ENCODE measurements at places on chromosomes 5 and 9.

- no peak for DNase-seq
These were observed 46.4 kb upstream of the PSD2 start for GRCh38 chr5:139749242-139749641.

GRCh38 chr5:31664566-31664965, 25.6 kb downstream of the PDZD2 start:
- DNase-seq: no peak

DNA sequence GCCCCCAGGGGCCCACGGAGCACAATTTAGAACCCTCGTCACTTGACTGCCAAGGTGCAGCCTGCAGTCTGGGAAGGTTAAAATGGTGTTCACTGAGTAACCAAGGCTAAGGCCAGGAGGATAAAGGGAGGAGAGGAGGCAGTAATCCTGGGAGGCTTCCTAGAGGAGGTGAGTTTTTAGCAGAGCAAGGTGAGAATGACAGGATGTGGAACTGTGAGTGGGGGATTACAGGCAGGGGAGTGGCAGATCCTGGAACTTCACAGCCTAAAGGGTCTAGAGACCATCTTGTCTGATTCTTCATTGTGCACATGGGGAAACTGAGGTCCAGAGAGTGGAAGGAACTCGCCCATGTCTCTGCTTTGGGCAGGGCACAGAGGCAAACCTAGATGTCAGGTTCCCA, 42.5 kb upstream of the ASS1 start:
- no peak for DNase-seq

- DNase-seq: no peak
These were observed 1.1 kb downstream of the FUT7 start for GRCh38 chr9:137030538-137031527.

DNA sequence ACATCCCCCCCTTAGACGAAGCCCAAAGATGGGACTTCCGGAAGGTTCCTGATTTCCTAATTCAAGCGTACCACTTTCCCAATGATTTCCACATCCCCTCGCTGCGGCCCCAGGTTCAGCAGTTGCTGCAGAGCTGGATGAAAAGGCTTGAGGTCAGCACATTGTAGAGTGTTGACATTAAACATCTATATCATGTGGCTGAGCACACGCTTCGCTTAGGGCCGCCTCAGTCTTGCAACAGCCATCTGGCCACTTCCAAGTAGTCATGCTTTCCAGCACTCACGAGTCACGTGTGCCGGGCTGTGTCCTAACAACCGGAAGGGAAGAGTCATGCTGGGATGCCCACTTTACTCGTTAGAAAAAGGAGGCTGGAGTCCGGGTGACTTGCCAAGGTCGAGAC, 340.6 kb upstream of the IRX4 start:
- DNase-seq: no peak

DNA sequence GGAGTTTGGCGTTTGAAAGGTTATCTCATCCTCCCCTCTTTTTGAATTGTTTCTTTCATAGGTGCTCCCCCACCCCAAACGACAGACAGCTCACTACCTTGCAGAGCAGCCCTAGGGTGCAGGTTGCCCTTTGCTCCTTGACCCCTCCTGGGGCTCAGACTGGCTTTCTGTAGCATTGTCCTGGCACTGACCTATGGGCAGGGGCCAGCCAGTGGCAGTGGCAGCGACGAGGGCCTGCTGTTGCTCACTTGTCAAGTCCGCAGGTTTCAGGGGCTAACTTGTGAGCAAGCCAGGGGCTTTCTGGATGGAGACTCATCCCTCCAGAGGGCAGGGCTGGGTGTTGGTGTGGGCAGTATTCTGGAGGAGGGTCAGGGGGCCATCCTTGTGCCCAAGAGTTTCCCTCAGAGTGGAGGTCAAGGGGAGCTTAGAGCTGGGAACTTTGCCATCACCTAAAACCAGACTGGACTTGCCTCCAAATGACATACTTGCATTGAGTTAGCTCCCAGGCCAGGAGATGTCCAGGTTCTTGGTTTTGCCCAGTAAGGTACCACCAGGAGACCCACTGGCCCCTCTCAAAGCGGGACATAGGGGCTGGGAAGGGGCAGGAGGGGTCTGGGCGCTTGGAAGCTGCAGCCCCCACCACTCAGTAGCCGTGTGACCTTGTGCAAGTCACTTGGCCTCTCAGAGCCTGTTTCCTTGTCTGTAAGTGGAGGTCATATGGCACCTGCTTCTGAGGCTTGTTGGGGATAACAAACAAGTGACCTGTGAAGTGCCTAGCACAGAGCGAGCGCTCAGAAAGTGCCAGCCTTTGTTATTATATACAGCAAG, 53.5 kb upstream of the CDKN2AIPNL start:
- no peak for DNase-seq

GRCh38 chr5:172303572-172304335, 20.2 kb upstream of the UBTD2 start:
- DNase-seq: no peak

DNA sequence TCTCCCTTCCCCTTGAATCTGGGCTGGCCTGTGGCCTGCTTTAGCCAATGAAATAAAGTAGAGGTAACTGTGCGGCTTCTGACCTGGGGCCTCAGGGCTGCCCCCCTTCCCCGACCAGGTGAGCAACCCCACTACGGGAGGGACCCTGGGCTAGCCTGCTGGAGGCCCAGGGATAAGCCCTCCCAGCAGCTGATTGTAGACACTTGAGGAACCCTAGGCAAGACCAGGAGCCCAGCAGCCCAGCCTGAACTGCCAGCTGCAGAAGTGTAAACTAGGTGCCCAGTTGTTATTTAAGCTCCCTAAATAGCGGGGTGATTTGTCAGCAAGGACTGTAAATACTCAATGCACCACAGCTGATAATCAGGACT, 41.3 kb downstream of the RAPGEF1 start:
- no peak for DNase-seq

DNA sequence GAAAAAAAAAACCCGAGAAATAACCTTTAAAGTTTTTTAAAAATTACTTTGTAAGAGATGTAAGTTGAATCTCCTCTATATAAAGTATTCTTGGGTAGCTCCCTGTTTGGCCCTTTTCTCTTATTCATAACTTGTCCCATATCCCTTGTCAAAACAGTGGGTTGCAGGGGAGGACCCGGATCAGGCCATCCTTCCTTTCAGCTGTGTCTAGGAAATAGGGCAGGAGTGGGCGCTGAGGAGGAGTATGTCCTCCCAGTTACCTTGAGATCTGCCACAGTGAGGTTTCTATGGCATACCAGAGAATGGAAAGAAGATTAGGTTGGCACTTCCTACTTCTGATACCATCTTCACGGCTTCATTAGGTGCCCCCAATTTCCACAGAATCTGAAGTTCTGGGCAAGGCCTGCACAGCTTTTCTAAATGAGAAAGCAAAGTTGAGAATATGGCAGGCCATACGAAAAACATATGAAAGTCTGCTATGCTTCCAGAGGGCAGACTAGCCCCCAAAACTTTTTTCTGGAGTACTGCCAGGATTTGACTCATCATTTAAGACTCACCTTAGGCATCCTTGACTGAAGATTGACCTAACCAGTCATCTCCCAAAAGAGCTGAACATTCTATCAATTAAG, 20.3 kb downstream of the MEF2C start:
- DNase-seq: no peak

GRCh38 chr9:76267284-76267652, 127.0 kb downstream of the RFK start:
- no peak for DNase-seq

DNA sequence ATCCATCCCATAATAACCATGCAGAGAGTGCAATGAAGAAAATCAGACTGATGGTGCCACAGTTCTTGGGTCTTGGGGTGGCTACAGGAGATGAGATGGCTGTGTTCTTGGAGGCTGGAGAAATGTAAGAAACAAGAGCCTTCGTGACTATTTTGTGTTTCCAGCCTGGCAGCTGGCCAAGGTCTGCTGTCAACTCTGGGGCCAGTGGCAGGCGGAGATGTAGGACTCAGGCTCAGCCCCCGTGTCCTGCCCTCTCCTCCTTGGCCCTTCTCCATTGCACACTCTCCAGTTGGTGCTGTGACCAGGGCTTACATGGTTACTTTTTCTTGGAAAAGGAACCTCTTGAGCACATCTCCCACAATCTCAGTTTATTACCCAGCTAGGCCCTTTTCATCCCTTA, 235.4 kb downstream of the DMRT2 start:
- no peak for DNase-seq

DNA sequence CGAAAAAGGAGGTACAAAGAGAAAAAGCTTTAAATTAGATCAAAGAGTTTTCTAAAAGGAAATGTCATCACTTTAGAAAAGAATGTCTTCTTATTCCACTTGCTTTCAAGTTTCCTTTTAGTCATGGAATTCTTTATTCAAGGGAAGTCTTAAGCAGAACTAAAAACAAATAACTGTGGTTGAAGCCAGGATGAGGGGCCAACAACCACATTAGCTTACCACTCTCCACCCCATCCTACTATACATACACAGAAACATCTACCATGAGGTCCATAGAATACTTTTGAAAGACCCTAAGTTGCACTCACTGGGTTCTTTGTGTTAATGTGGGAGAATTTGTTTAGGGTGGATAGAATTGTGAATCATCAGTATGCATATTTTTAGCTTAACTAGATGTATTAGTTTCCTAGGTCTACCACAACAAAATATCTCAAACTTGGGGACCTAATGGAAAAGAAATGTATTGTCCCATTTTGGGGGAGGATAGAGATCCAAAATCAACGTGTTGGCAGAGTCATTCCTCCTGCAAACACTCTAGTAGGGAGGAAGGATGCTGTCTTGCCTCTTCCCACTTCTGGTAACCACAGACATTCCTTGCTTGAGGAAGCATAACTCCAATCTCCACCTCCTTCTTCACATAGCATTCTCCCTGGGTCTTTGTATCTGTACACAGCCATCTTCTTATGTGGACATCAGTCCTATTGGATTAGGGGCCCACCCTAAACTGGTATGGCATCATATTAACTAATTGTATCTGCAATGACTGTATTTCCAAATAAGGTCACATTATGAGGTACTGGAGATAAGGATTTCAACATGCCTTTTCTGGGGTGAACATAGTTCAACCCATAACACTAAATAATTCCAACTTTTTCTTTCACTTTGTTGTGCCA, 239.4 kb downstream of the LURAP1L start:
- no peak for DNase-seq

DNA sequence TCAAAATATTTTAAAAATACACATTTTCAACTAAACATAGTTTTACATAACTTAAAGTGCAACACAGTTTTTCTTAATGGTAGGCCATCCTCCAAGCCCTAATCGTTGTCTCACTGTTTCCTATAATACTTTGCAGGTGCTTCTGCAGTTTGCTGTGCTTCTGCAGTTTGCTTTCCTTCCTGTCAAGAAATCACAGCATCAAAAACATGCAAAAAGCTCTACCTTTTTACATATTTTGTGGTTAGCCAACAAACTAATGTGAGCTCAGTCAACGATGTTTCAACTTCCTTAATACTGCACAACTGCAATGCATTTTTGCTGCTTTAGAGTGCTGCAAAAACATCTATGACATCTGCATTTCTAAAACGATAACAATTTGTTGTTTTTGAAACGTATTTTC, 25.2 kb downstream of the EMB start:
- no peak for DNase-seq

GRCh38 chr9:34627716-34628655, 880 bp downstream of the ARID3C start:
- DNase-seq: no peak

All from activated naive CD8-positive, alpha-beta T cell treated with anti-CD3 and anti-CD28 coated beads, Interleukin-2, amount 50 U/mL, for 16 hours (primary cell).